ENCODE measurements at places on chromosomes 11 and 22. TPM values are rescaled to one million over a fixed set of nuclear protein-coding genes. Genes with fewer than 3 reads are reported as not detected.

Gene MRPL11
- total RNA-seq = 53.5 TPM

Gene SCGB1C1
- total RNA-seq = not detected

Gene CRYBB3
- 0.69 TPM for total RNA-seq

Gene FAT3
- total RNA-seq = 1.7 TPM

Gene OSBP2
- 1.4 TPM for total RNA-seq
